ENCODE measurements at places on chromosomes 1 and 21.

GRCh38 chr1:168396940-168397684 lies 116.4 kb downstream of the TBX19 start:
- H3K36me3 ChIP-seq = no peaks in the 10 kb centered on the region
- no peak overlapping the region for H3K4me3 ChIP-seq
- no peaks in the 10 kb centered on the region for H3K4me1 ChIP-seq

DNA sequence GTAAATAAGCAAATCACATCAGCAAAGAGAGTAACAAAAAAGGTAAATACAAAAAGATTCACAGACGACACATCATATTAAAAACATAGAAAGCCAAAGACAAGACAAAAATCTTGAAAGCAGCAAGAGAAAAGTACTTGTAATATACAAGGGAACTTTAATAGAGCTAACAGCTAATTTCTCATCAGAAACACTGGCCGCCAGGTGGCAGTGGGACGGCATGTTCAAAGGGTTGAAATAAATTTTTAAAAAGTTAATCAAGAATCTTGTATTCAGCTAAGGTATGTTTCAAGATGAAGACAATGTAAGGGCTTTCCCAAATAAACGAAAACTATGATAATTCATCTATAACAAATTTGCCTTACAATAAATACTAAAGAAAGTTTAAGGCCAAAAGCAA lies 358.1 kb downstream of the LRRIQ3 start:
- no peak overlapping the region for H3K27ac ChIP-seq
- H3K27me3 ChIP-seq = no peaks in the 10 kb centered on the region
- H3K36me3 ChIP-seq = no peaks in the 10 kb centered on the region
- no peak for DNase-seq

DNA sequence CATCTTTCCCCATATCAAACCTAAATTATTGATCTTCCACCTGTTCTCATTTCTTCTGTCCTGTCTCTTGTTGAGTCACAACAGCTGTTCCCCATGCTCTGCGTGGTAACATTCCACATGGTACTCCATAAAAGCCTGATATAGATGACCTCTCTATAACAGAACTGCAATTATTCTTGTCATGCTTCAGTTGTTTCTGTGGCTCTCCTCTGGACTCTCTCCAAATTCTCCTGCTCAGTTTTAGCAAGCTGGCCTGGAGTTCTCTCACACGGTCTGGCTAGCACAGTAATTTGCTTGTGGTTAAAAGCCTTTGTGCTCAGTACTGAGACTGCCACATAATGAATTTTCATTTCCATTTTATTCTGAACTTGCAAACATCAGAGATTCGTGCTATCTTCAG lies 10.6 kb upstream of the LRRC39 start:
- no peak for DNase-seq
- no peaks in the 10 kb centered on the region for H3K36me3 ChIP-seq
- no peaks in the 10 kb centered on the region for H3K27me3 ChIP-seq
- no peak overlapping the region for H3K27ac ChIP-seq
- no peaks in the 10 kb centered on the region for H3K4me1 ChIP-seq

DNA sequence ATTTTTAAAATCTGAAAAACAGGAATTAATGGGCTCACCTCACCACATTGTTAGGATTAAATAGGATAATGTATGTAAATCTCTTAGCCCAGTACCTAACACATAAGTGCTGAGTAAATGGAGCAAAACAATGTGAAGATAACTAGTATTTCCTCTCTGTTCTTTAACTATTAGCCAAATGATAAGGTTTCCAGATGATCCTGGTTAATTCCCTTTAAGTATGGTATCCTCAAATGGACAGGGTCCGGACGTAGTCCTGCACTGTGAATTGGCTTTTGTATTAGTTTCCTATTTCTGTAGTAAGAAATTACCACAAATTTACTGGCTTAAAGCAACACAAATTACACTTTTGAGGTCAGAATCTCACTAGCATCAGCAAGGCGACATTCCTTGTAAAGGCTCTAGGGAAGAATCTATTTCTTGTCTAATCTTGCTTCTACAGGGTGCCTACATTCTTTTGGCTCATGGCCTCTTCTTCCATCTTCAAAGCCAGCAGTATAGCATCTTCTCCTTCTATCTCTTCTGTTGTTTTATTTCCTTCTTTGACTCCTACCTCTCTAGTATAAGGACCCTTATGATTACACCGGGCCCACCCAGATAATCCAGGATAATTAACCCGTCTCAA lies 17.1 kb downstream of the SCAF4 start:
- no peak for DNase-seq
- peaks cover 24% of the 10 kb centered on the region for H3K4me1 ChIP-seq
- H3K27me3 ChIP-seq = no peaks in the 10 kb centered on the region
- no peak overlapping the region for H3K4me3 ChIP-seq

- no peak overlapping the region for H3K4me3 ChIP-seq
- no peaks in the 10 kb centered on the region for H3K36me3 ChIP-seq
- no peaks in the 10 kb centered on the region for H3K27me3 ChIP-seq
- DNase-seq = no peak
- H3K27ac ChIP-seq = no peak overlapping the region
These were observed 77.1 kb downstream of the IFI44 start for GRCh38 chr1:78726686-78727085.

DNA sequence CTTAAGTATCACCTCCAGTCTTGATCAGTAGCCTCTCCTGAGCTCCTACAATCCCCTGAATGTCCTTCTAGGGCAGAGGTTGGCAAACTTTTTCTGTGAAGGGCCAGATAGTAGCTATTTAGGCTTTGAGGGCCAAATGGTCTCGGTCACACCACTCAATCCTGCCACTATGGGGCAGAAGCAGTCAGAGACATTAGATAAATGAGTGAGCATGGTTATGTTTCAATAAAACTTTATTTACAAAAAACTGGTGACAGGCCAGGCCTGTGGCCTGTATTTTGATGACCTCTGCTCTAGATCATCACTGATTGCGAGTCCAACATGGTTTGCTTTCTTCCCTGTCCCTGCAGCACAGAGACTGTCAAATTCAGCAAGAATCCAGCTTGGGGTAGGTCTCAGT lies 36.3 kb downstream of the LRP8 start:
- no peak overlapping the region for H3K4me3 ChIP-seq
- H3K27me3 ChIP-seq = no peaks in the 10 kb centered on the region
- H3K36me3 ChIP-seq = no peaks in the 10 kb centered on the region
- DNase-seq = no peak
- H3K27ac ChIP-seq = no peak overlapping the region
- peaks cover 38% of the 10 kb centered on the region for H3K4me1 ChIP-seq

- H3K27ac ChIP-seq = no peak overlapping the region
- H3K4me1 ChIP-seq = no peaks in the 10 kb centered on the region
- peaks cover 10% of the 10 kb centered on the region for H3K27me3 ChIP-seq
- DNase-seq = no peak
These were observed 10.6 kb downstream of the PGBD5 start for GRCh38 chr1:230415405-230416132.

- no peak for DNase-seq
- no peaks in the 10 kb centered on the region for H3K4me1 ChIP-seq
- H3K36me3 ChIP-seq = no peaks in the 10 kb centered on the region
- no peaks in the 10 kb centered on the region for H3K27me3 ChIP-seq
- H3K27ac ChIP-seq = no peak overlapping the region
These were observed 56.0 kb downstream of the TBCE start for GRCh38 chr1:235423214-235423652.

- H3K27ac ChIP-seq = peak overlapping the region; percentile 96
- H3K27me3 ChIP-seq = no peaks in the 10 kb centered on the region
- peak; percentile 91 for DNase-seq
- H3K4me3 ChIP-seq = peak overlapping the region; percentile 80
These were observed 34.4 kb downstream of the SLC2A1 start for GRCh38 chr1:42924082-42924850.

All from tibial nerve (tissue), 4 donors.